Suppressor macrophage treated with lipopolysaccharide for 1 hour (primary cell): ENCODE measurements at places on chromosomes 13 and 19.

DNA sequence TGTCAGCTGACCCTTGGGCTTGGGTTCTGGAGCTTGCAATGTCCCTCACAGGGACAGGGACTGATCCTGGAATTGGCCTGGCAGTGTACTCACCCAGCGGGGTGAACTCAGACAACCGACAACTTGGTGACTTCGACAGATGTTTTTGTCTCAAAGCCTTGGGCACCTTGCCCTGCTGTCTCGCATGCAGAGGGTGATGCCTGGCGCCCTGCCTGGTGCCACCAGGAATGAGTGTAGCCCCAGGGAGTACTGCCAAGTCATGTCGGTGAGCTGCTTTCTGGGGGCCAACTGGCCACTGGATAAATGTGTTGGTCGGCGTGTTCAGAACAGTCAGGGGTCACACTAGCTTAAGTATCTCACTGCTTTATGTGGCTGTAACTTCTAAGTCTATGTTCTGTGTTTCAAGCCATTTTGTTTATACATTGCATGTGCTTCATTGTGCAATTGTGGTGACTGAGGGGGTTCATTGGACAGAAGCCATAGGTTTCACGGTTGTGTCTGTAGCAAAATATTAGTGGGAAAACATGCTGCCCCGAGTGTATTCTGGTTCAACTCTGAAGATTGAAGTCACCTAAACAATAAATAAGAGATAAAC lies 96.3 kb upstream of the TNFSF11 start:
- DNase-seq: no peak

DNA sequence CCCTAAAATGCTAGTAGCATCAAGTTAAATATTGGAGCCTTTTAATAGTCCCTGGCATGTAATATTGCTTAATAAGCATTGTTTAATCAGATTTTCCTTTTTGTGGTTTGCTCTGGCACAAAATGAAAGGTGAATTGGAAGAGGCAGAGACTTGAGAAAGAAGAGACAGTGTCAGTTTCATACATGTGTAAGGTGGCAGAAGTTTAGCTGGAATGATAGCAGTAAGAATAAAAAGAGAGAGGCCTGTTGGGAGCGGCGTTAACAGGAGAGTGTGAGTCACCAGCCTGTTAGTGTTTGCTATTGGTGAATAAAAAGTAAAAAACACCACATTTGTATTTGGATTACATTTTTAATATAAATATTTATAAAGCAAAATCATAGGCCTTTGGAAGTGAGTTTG lies 145.3 kb downstream of the PDS5B start:
- DNase-seq: no peak

GRCh38 chr19:11390933-11391680 lies 7.0 kb upstream of the EPOR start:
- no peak for DNase-seq

- DNase-seq: no peak
Observed at GRCh38 chr13:104460554-104460953, 1394.3 kb upstream of the SLC10A2 start.

GRCh38 chr13:81406022-81406421 lies 1065.1 kb upstream of the SPRY2 start:
- DNase-seq: no peak

DNA sequence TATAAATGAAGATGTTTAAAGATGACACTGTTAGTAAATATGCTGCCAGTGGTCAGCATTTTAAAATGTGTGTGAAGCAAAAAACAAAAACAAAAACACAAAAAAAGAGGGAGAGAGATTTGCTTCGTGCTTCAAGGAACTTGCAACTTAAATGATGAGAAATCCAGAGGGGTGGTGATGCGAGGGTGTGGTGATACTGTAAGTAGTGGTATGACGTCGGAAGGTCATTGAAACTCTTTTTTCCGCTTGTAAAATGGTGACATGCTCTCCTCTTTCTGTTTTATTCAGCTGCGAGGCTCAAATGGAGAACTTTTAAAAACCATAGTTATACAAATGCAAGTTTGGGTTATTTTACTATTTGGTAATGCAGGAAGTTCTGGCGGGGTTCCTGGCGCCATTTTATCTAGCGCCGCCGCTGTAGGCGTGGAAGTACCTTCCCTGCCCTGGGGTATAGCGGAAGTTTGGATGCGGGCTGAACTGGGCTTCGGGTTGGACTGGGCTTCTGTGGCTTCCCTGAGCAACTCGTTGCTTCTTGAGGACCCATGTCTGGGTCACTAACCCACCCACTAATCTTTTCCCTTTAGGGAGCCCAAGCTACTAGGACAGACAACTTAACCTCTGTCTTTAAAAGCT lies 34.8 kb downstream of the DGKH start:
- no peak for DNase-seq

DNA sequence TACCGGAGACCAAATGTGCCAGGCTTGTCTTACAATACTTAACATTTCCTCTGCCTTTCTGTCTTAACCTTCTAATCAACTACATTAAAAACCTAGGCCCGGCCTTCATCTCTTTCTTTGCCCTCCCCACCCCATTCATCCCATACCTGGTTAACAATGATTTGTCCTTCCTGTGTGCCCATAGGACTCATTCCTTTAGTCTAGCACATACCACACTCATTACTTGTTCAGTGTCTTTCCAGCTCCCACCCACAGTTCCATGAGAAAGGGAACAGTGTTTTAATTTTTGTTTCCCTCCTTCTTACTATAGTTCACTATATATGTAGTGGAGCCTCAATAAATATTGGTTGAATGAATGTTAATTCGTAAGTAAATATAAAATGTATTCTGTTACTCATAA lies 2.4 kb downstream of the CLN5 start:
- DNase-seq: no peak

- no peak for DNase-seq
Observed at GRCh38 chr19:34598217-34599155, 78.5 kb downstream of the SCGB2B2 start.

DNA sequence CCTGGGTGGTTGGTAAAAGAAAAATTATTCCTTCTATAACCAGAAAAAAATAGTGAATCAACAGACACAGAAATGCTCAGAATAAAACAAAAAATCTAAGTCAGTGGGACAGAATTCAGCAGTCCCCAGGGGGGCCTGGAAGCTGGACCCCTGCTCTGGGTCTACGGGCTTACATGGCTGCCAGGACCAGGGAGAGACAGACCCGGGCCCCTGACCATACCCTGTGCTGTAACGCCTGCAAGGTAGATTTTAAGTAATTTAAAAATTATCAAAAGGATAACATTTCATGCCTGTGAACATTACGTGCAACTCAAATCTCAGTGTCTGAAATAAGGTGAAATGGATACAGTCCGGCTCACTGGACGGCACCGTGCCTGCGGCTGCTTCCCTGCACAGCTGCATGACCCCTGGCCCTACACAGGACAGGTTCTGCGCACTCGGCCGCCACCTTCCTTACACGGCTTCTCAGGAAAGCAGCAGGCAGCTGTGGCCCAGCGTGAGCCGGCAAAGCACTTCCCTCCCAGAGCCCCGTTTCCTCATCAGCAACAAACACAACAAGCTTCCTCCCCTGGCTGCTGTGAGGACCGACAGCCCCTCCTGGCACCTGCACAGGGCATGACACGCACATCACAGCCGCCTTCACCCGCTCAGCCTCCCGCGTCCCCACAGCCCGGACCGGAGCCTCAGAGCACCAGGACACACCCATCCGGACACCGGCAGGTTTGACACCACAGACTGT lies 22.2 kb downstream of the RASA3 start:
- peak; percentile 65 for DNase-seq

DNA sequence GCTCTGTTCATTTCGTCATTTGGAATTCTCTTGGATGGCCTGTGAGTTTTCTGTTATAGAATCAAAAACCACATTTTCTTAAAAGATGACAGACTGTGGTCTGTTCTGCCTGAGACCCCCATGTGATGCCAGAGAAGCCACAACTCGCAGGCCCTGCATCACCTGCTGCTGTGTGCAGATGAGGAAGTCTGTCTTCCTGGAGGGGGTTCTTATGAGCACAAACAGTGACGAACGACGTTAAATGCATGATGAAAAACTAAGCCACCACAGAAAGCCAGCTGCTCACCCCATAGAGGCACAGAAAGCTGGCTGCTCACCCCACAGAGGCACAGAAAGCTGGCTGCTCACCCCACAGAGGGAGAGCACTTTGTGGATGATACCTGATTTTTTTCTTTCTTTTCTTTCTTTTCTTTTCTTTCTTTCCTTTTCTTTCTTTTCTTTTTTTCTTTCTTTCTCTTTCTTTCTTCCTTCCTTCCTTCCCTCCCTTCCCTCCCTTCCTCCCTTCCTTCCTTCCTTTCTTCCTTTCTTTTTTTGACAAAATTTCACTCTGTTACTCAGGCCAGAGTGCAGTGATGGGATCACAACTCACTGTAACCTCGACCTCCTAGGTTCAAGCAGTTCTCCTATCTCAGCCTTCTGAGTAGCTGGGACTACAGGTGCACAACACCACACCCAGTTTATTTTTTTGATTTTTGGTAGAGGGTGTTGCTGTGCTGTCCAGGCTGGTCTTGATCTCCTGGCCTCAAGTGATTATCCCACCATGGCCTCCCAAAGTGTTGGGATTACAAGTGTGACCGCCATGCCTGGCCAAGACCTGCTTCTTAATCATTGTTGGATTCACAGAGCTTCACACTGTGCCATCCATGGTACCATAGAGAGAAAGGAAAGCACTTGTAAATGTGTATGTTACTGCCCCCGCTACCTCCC lies 1191.4 kb downstream of the UQCRFS1 start:
- DNase-seq: no peak

DNA sequence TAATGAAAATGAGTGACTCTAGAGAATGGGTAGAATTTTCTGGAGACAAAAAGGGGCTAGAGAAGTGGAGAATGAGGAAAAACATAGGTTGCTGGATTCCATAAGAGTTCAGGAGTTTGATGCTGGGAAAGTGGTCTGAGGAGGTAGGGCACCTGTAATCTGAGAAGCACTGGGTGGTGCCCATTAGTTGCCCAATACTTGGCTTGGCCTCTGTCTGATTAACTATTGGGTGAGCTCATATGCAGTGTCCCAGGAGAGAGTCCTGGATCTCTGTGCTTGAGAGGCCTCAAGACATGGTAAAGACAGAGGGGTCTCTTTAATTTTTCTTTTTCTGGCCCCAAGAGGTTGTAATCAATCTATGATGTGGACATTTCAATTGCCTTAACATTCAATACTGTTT lies 390.1 kb downstream of the TDRD3 start:
- DNase-seq: no peak

- no peak for DNase-seq
Observed at GRCh38 chr13:23758798-23759527, 130.2 kb downstream of the MIPEP start.

DNA sequence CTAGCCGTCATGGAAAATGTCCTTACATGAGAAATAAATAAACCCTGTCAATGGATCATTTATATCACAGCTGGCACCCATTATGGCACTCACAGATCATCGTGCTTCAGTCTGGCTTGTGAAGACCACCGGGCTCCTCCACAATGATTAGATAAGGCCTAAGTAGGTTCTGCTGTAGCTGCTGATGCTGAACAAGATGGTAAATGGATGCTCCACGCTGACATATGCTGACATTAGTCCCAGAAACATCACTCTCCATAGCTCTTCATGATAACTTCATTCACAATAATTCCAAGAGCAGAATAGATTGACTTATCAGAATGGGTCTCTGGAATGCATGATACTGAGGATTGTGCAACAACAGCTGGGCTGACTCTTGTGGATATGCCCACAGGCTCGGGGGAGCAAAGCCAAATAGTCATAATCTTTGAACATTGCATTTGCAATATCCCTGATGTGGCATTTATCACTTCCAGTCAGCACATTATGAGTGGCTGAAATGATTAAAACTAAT lies 63.8 kb upstream of the RXFP2 start:
- DNase-seq: no peak

- no peak for DNase-seq
Observed at GRCh38 chr19:56170261-56170660, 5.5 kb upstream of the GALP start.

DNA sequence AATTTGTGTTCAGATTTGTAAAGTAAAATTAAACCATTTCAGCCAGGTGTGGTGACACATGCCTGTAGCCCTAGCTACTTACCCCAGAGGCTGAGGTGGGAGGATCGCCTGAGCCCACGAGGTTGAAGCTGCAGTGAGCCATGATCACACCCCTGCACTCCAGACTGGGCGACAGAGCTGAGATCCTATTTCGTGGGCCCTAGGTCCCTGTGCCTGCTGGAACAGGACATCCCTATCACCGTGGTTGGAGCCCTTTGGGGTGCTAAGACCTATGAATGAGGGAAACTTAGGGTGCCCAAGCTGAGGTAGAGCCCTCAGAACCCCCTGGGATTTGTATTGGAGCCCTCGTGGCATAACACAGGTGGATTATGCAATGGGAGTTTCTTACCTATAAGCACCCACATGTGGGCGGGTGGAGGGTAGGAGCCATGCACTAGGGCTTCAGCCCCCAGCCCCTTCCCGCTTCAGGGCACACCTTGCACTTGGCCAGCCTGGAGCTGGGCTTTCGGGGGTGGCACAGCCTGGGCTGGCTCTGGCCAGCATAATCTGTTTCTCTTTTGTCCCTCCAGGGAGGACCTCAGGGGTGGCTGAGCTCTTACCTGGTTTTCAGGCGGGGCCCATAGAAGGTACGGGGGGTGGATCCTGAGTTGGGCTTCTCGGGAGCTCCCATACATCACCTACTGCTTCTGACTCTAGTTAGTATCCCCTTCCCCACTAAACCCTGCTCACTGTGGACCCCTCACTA lies 7.2 kb upstream of the USF2 start:
- no peak for DNase-seq

DNA sequence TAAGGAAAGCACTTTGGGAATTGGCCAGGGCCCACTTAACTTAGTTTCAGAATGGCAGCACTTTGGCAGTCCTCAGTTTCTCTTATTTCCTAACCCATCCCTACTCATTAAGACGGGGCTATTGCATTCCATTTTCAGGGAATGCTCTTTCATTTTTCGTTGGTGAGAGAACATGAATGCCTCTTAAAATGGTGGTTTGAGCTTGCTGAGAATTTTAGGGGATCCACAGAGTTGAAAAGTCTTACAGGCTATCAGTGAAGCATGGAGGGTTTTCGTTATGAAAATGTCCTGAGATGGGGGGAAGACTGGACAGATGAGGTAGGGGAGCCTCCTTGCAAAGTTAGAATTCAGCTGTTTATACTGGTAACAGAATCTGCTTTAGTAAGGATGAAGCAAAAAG lies 71.4 kb downstream of the LRCH1 start:
- DNase-seq: no peak

DNA sequence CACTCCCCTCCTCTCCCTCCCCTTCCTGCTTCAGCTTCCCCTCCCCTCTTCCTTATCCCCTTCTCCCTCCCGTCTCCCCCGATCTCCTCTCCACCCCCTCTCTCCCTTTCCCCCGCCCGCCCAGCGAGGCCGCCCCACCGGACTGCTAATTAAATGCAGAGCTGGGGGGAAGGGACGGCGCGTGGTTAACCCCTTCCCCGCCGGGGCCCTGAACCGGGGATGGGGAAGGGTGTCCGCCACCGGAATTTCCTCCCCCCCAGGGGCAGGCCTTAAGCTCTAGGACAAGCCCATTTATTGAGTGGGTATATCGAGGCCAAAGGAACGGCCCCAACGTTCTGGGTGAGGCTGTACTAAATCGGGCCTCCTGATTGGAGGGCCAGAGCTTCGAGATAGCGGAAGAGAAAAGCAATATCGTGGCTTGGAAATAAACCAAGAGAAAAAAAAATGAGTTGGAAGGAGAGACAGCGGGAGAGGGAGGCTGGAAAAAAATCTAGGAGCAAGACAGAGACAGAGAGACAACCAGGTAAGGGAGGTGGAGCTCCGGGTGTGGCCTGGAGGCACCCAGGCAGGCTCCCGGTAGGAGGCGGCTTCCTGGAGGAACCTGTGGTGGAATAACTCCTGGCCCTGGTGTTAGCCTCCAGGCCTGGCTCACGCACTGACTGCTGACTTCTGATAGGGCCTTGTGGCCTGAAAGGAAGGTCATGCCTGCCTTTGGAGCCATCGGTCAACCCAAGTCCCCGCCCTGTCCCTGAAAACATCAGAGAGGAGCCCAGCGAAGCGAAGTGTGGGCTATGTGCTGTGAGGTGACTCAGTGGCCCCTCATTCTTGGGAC lies 11.6 kb upstream of the JUND start:
- peak; percentile 75 for DNase-seq
